Esophagus squamous epithelium (tissue), 5 donors: ENCODE measurements at places on chromosomes 11 and 22. TPM values are rescaled to one million over a fixed set of nuclear protein-coding genes. Genes with fewer than 3 reads are reported as not detected.

DNA sequence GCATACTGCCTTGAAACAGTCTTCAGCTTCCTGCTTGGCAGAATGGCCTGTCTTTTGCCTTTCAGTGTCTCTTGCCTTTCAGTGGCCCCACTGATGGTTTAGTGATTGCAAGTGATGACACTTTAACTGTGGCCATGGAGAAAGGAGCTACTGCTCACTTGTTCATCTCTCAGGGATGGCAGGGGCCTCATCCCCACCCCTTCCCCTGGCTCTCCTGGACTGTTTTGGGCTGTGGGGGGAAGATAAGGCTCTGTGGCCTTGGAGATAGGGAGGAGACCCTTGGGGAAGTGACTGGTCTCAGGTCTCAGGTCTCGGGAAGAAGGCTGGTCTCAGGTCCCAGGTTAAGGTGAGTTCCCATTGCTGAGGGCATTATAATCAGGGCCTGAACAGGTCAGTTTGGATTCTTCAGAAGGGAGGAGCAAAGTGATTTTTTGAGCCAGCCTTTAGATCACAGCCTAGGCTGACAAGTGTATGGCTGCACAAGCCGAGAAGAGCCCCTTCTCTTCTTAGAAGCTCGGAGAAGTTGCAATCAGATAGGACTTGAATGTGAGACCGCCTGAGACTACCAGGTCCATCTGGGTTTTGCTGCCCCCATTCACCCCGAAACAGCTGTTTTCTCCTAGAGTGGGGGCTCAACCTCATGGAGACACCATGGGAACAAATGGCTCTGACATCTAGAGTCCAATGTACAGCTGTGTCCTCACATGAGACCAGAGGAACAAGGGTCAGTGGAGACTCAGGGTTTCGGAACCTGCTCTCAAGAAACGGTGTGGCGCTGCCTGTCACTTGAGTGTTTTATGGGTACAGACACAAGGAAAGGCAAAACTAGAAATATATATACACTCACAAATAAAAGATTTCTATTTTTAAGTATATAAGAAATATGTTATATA is 15.9 kb upstream of the P2RY2 start:
- DNase-seq, result no peak

DNA sequence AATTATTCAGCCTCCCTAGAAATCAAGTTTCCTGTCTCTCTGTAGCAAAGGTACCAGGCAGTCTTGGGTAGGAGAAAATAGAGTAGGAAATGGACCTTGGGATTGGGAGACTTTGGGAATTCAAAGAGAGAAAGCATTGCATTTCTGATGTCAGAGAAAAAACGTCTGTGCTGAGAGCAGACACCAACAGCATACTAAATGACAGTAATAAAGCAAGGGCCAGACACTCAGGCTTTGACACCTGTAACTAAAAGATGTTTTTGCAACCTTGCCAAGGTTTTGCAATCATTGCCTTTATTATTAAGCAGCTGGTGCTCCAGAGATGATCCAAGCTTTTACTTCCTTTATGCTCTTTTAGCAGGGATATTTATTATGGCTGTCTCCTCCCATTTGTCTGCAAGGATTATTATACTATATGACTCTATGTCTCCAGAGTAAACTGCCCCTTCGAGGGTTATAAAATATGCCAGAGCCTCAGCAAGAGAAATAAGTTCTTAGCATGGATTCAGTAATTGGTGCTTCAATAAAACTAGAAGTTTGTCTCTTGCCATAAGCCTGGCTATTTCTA is 85.2 kb upstream of the GRAMD1B start:
- no peak for DNase-seq

GRCh38 chr11:130043575-130043974 is 26.1 kb upstream of the APLP2 start:
- DNase-seq, result no peak

- DNase-seq, result no peak
Measured at GRCh38 chr11:57778318-57779037, 16.9 kb downstream of the CTNND1 start.

GRCh38 chr11:119983240-119983732 is 154.6 kb downstream of the TRIM29 start:
- no peak for DNase-seq

DNA sequence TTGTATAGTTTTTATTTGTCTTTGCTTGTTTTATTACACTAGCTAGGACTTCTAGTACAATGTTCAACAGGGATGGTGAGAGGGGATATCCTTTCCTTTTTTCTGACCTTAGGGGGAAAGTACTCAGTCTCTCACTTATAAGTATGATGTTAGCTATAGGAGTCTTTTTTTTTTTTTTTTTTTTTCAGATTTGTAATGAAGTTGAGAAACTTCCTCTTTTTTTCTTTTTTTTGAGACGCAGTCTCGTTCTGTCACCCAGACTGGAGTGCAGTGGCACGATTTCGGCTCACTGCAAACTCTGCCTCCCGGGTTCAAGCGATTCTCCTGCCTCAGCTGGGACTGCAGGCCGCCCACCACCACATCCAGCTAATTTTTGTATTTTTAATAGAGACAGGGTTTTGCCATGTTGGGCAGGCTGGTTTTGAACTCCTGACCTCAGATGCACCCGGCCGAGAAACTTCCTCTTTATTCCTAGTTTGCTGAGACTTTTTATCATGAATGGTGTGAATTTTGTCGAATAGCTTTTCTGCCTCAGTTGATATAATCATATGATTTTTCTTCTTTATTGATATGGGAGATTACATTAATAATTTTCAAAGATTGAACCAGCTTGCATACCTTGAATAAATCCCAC is 10.9 kb downstream of the TRIM22 start:
- no peak for DNase-seq

Gene ANO1
- 12.7 TPM for total RNA-seq

- DNase-seq, result no peak
Measured at GRCh38 chr11:117747892-117748291, 49.1 kb downstream of the DSCAML1 start.

DNA sequence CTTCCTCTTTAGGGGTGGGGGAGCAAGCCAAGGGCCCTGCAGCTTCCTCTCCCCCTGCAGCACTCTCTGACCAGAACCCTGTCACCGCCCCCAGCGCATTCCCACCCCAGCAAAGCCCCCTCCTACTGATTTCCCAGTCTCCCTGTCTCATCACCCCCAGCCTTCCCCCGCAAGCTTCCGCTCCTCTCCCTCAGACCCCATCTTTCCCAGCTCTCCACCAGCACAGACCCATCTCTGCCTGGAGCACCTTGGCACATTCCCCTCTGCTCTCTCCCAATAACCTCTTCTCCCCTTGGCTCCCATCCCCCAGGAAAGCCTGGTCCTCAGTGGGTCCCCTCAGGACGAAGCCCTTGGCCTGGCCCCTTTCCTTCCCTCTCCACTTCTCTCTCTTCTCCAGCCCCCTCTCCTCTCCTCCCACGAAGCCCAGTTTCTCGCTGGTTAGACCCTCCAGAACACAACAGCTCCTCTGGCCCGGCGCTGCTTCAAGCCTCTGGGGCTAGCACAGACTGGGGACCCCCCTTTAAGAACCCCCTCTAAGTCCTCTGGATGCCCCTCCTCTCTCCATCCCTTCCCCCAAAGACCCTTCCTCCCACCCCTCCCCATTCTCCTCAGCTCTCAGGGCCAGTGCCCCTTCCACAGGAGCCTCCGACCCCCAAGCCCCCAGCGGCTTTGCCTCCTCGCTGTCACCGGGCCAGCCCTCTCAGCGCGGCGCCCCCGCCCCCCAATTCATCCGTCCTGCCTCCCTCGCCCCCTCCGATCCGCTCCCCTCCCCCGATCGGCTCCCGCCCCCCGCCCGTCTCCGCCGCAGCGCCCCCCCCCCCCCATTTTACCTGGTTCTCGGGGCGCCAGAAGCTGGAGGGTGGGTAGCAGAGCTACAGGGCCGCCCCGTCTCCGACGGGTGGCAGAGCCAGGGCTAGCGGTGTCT is 594 bp downstream of the NRXN2 start:
- no peak for DNase-seq

GRCh38 chr22:44828193-44828592 is 75.8 kb downstream of the ARHGAP8 start:
- no peak for DNase-seq
